Fibroblast of skin of scalp (primary cell): ENCODE measurements at places on chromosomes 4 and X.

GRCh38 chr4:162201673-162202072, 37.9 kb upstream of the FSTL5 start:
- peak; percentile 63 for DNase-seq

- no peak for DNase-seq
These were observed 11.5 kb downstream of the SH3RF1 start for GRCh38 chr4:169259271-169259670.

DNA sequence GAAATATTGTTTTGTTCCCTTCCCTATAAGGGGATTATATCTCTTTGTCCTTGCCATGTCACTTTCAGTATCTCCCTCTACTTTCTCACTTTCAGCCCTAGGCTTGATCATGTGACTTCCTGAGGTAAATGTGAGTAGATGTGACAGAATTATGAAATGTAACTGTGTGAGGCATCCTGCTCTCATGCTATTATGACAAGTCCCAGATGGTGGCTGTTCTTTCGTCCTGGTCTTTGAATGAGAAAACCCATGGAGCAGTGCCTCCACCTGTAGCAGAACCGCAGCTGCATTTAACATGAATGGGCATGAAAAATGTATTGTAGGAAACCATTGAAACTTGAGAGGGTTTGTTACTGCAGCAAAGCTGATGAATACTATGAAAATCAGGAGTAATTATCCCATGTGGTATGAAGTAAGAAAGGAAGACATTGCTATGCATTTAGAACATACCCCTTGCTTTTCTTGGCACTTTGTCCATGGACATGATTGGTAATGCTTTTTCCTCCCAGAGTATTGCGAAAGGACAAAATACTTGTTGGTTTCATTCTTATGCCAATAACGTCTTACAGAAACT, 202.2 kb upstream of the GPRIN3 start:
- peak; percentile 43 for DNase-seq

GRCh38 chr4:8588196-8588470, 4.4 kb upstream of the CPZ start:
- no peak for DNase-seq

- DNase-seq: peak; percentile 71
These were observed 5.9 kb upstream of the SEPTIN6 start for GRCh38 chrX:119698845-119699244.

DNA sequence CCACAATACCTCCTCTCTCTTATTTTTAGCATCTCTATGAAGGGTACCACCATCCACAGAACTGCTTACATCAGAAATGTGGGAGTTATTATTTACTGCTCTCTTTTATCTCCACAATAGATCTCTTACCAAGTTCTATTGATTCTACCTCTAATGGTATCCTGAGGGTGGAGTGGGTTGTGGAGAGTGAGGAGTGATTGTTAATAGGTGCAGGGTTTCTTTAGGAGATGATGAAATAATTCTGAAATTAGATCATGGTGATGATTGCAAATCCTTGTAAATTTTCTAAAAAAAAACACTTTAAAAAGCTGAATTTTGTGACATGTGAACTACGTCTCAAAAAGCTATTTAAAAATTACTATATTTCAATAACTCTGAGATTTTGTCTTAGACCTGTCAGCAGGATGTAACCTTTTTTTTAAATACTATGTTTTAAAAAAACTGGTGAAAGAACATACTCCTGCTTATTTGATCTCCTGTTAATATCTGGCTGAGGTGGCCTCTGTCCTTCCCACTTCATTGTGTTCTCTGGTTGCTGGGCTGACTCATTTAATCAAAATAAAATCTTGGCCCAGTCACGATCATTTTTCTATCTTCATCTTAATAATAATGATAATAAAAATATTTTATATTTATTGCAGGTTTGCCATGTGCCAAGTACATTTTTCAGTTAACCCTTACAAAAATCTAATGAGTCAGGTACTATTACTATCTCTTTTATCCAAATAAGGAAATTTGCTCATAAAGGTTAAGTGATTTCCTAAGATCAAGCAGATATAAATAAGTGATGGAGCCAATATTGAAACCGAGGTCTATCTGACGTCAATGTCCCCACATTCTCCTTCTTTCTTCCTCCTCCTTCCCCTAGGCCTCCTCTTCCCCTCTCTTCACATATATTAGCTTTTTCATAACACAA, 73.5 kb downstream of the GLUD2 start:
- DNase-seq: no peak

- DNase-seq: peak; percentile 73
These were observed 315.9 kb downstream of the MAPK10 start for GRCh38 chr4:86043755-86044592.

GRCh38 chr4:113978561-113979147, 793 bp downstream of the ARSJ start:
- DNase-seq: peak; percentile 24

- DNase-seq: peak; percentile 13
These were observed 1226.6 kb upstream of the ADGRL3 start for GRCh38 chr4:59973492-59973891.

- no peak for DNase-seq
These were observed 3.6 kb upstream of the LIMCH1 start for GRCh38 chr4:41534404-41534803.

GRCh38 chrX:27917713-27918500, 63.3 kb downstream of the DCAF8L1 start:
- DNase-seq: no peak
